ENCODE measurements at places on chromosomes 16 and 17.

GRCh38 chr16:86298758-86299134 is 211.6 kb upstream of the FOXF1 start:
- no peak for DNase-seq

DNA sequence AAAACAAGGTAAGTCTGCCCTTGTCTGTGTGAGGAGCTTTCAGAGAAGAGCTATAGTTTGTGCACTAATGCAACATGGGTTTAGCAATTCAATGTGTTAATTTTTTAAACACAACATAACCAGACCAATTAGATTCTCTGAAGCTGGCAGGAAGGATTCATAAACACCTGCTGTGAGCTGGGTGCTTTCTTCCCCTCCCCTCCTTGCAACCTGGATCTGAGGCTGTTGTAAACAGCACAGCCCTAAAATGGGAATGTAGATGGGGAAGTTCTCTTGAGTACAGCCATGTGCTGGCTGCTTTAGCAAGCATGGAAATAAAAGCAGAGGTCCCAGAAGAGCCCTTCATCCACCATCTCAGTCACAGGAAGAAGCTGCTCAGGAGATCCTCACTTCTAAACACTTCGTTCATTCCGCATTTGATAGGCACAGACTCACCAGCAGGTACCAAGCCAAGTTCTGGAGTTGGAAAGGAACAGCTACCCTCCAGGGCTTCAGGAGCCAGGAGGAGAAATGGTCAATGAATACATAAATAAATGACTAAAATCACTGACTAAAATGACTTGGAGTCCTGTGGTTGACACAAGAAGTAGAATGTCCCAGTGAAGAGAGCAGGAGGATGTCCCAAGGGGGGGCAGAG is 21.7 kb downstream of the AXIN2 start:
- DNase-seq, result no peak

GRCh38 chr17:74803388-74803930 is 27.3 kb upstream of the NAT9 start:
- DNase-seq, result no peak

GRCh38 chr16:49496656-49497055 is 123.1 kb downstream of the C16orf78 start:
- no peak for DNase-seq

DNA sequence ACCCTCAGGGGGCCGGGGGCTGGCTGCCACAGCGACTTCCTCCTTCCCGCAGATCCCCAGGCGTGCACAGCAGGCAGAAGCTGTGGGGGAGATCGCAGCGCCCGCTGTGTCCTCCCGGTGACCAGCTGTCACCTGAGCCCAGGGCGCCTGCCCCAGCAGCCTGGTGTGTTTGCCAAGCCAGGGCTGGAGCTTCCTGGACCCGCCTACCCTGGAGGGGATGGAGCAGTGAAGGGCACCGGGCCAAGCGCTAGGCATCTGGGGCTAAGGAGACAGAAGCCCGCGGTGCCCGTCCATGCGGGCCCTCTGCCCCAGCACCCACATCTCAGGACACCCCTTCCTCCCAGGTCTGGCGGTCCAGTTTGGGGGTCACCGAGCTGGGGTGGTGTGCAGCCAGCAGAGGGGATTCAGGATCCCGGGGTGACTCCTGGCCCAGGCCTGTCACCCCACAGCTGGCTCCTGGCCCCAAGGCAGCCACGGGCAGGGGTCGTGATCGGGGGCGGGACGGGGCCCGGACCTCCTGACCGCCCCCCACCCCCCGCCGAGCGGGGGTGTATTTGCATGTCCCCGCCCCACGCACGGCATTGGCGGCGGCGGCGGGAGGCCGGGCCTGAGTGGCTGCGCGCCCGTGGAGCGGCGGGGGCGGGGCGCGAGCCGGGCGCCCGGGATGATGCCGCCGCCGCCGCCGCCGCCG is at the start of gene RAB26:
Gene RAB26, plus strand, starts transcription at position 645 of the 691 bp plus-strand sequence. CDS start 159 bp downstream, outside the sequence.
- peak; percentile 17 for DNase-seq

- DNase-seq, result no peak
Observed at GRCh38 chr16:11025120-11025531, 80.8 kb downstream of the CLEC16A start.

DNA sequence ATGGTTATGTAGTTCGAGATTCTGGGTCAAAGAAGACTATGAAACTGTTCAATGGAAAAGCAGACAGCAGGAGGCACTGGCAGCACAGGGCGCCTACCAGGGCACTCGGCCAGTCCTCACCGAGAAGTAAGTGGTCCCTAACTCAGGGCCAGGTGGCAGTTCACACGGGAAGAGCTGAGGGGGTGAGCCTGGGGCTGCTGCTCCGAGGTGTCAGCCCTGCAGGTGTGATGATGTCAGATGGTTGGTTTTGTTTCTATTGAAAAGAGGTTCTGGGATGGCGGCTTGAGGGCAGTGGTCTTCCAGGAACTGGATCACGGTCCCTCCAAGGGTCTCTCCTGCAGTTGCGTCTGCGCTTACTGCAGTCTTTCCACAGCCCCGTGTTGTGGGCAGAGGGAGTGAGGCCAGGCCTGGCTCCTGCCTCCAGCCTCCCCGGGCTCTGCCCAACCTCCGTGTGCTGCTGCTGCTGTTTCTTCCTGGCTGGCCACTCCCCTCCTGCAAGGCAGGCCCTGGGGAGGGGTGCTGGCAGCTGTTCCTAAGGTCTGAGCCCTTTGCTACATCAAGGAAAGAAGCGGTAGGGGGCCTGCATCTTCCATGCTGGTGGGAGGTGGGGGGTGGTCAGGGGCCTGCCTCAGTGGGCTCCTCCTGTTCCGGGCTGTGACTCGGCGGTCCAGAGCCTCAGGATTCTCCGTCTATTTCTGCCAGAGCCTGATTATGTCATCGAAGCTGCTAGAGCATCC is 22.6 kb downstream of the RNF213 start:
- DNase-seq, result no peak

- no peak for DNase-seq
Observed at GRCh38 chr16:50267151-50267631, 840 bp downstream of the ADCY7 start.

- peak; percentile 6 for DNase-seq
Observed at GRCh38 chr16:79677799-79678530, 77.4 kb upstream of the MAF start.

DNA sequence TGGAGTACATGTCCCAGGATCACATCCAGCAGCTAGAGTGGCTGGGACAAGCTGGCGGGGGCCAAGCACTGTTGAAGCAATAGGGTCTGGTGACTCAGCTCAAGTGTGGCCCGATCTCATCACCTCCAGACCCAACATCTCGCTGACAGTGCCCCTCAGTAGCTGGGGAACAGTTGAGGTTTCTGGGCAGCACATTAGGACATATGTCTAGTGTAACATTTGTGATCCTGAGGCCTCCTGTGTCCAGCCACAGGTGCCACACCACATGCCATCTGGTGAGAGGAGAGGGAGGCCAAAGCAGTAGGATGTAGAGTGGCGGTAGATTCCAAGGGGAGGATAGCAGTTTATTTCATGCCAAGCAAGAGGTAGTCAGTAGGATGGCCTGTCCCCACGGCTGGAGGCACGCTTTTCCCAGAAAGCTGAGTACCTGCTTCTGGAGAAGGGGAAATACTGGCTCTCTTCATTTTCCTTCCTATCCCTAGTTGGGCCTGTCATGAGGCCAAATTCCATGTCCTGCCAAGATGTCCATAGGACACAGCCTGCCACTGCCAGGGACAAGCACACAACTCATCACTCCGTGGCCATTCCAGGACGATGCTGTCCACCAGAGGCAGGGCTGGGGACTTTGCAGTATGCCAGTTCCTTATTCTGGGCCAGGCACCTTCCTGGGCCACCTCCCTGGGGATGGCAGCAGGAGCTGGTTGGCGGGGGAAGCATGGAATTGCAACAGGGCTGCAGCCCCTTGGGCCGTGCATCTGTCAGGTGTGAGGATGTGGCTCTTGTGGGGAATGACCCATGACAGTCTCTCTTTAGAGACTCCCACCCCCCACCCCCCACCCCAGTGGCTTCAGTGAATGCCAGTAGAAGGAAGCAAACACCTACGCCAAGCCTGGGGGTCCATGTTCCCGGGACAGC is 24.0 kb downstream of the GGA3 start:
- DNase-seq, result no peak

GRCh38 chr16:57585051-57585687 is 42.7 kb downstream of the ADGRG5 start:
- no peak for DNase-seq

GRCh38 chr17:29573871-29574731 is 5.6 kb downstream of the TP53I13 start:
- DNase-seq, result no peak

- no peak for DNase-seq
Observed at GRCh38 chr17:50556803-50557202, 3.7 kb upstream of the CACNA1G start.

DNA sequence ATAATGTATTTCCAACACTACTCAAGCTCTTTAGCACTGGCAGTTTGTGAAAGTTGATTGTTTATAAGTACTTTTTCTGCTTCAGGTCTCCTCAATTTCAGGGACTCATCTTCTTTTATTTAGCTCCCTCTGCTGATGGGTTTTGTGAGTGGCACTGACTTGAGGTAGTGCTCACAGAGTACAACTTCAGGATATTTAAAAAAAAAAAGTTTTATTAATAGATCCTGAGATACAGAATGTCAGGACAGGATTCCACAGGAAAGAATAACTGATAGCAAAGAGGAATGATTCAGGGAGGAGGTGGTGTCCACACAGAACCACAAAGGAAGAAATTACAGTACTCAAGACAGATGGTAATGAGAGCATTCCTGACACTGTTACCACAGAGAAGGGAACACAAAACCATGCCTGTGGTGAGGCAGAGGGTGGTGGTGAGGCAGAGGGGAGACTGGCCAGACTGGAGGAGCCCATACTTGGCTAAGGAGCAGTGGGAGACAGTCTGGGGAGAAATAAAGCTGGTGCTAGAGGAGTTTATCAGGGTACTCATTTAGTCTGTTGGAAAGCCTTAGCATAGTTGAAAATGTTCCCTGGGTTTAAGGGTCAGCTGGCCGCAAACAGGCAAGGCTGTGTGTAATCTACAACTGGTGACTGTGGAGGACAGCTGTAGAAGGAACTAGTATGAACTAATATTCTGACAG is 63.7 kb downstream of the SPAG9 start:
- DNase-seq, result peak; percentile 29

GRCh38 chr17:79930062-79930876 is 91.0 kb upstream of the CBX4 start:
- DNase-seq, result no peak

DNA sequence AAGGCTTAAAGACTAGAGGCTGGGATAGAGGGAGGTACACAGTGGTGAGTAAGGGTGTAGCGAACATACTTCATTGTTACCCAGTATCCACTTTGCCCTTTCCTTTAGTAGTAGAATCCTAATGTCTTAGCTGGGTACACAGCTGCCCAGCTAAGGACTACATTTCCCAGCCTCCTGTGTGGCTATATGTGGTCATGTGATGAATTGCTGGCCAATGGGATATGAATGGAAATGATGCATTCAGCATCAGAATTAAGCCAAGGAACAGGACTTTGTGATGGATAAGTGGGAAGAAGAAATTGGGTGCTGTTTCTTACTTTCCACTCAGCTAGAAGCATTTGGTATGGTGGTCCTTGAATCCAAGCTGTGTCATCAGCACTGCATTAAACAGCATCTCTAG is 55.9 kb downstream of the FOXL1 start:
- DNase-seq, result no peak

GRCh38 chr16:77759821-77760220 is 28.5 kb upstream of the VAT1L start:
- DNase-seq, result no peak

- DNase-seq, result no peak
Observed at GRCh38 chr16:66081775-66082366, 284.6 kb upstream of the CDH5 start.

DNA sequence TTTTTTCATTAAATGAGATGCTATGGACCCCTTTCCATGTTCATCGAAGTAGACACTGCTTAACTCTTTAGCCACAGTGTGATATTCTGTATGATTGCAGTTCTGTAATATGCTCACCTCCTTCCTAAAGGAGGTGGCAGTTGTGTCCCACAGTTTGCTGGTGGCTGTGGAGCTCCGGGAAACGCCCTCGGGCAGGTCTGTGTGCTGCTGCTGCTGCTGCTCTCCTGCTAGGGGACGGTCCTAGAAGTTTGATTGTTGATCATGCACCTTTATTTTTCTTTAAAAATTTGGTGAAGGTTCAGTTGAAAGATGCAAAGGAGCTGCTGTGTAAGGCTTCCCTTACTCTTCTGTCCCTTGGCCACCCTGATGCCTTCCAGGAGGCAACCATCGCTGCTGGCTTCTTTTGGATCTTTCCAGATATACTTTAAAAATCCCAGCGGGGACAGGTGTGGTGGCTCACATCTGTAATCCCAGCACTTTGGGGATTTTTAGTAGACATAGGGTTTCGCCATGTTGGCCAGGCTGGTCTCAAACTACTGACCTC is 8.4 kb upstream of the CLEC18A start:
- DNase-seq, result no peak

DNA sequence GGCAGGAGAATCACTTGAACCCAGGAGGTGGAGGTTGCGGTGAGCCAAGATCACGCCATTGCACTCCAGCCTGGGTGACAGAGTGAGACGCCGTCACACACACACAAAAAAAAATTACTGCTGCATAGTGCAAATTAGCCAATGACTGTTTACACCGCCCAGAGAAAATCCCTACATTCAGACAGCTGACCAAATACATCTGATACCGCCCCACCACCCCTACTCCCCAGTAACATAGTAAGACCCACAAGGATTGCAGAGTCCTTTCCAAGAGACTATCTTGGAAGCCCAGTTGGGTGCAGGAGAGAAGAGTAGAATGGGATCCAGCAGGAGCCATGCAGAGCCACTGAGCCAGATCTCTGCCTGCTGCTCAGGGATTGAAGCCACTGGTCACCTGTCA is 63.5 kb downstream of the SLC39A11 start:
- DNase-seq, result no peak

GRCh38 chr17:44960691-44961090 is 7.4 kb downstream of the C1QL1 start:
- DNase-seq, result no peak

- DNase-seq, result no peak
Observed at GRCh38 chr17:39194089-39194984, 3.1 kb downstream of the CACNB1 start.

DNA sequence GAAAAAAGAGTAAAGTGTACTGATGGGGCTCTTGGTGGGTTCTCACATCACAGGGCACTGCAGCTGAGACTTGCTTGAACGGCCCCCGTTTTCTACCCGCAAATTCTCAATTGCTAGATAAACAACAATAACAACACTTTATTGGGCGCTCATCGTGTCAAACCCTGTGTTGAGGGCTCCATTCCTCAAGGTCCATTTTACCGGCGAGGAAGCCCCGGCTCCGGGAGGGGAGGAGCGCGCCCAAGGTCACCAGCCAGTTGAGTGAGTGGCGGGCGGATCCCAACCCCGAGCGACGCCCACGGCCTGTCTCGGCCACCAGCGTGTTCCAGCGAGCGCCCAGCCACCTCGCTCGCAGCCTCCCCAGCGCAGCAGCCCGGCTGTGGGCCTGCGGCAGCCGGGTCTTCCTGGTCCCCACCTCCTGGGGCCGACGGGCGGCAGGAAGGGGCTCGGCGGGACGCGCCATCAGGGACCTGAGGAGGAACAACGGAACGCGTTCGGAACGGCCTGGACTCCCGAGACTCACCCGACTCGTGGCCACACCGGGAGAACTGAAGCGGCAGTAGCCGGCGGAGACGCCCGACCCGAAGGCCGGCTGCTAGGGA is 373 bp downstream of the CMC2 start:
- peak; percentile 12 for DNase-seq
